ENCODE measurements at places on chromosomes 3 and 15. TPM values are rescaled to one million over a fixed set of nuclear protein-coding genes. Genes with fewer than 3 reads are reported as not detected.

The HYKK gene
- 1.1 TPM for total RNA-seq

The SUCNR1 gene
- not detected for total RNA-seq

The SCN11A gene
- not detected for total RNA-seq

The SLC24A5 gene
- not detected for total RNA-seq

The ECE2 gene
- not detected for total RNA-seq

The JMJD7 gene
- 26.7 TPM for total RNA-seq

The TPM1 gene
- total RNA-seq, result 32.4 TPM

The ROPN1 gene
- total RNA-seq, result not detected

The PPP1R14D gene
- total RNA-seq, result not detected

The ANKRD28 gene
- 86.2 TPM for total RNA-seq

The CFAP92 gene
- total RNA-seq, result 0.37 TPM

The PLSCR2 gene
- total RNA-seq, result not detected

The GRIP2 gene
- total RNA-seq, result not detected

The C3orf49 gene
- not detected for total RNA-seq

Data from T-helper 17 cell (primary cell).